ENCODE measurements at places on chromosomes 6 and 20.
A peak's percentile ranks its signal among the peaks of the same experiment; 100 is the strongest.

GRCh38 chr20:3011752-3012151, 31.7 kb upstream of the GNRH2 start:
- peak; percentile 83 for DNase-seq

- no peak for DNase-seq
These were observed 1338.0 kb upstream of the EYS start for GRCh38 chr6:67045076-67045475.

GRCh38 chr6:125114248-125114858, 39.2 kb upstream of the TPD52L1 start:
- DNase-seq, result peak; percentile 36

- peak; percentile 66 for DNase-seq
These were observed 52.8 kb downstream of the MRPL14 start for GRCh38 chr6:44074439-44074812.

GRCh38 chr6:117555882-117556498, 46.3 kb downstream of the GOPC start:
- DNase-seq, result peak; percentile 50

DNA sequence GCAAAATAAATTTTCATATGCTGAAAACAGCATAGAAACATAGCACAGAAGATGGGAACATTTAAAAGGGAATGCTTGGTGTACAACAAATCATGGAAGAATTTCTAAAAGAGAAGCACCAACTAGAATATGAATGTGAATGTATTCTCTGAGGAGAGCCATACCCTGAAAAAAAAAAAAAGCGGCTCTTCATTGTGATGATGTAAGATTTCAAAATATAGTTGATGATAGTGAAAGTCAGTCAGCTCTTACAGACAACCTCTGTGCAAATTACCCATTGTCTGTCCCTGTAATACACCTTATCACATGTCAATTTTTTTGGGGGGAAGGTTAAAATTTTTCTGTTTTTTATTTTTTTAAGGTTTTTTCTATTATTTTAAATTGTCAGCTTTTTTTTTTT, 58.6 kb upstream of the PTCHD4 start:
- DNase-seq, result no peak

DNA sequence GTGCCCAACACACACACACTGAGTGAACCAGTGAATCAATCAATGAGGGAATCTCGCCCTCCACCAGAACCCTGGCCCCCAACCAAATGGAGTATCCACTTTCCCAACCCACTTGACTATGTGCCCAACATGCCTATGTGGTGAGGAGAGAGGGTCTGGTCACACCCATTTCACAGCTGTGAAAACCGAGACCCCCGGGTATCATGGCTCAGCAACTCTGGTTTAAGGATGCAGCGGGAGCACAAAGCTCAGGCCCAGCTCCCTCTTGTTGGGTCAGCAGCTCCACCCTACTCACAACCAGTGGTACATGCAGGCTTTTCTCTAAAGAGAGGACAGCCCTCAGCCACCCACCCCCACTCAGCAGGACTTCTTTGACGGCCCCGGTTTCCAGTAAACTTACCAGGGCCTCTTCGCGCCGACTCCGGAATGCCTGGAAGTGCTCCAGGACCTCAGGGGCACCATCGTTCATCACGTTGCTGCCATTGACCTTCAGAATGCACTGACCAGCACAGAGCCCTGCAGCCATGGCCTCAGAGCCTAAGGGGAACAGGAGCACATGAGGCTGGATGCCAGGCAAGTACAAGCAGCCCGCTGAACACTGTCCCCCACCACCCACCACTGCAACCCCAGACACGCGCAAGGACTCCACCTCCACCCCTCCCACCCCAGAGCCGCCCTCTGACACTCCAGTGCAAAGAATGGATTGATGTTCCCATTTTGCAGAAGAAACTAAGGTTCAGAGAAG, 174.7 kb downstream of the PREX1 start:
- DNase-seq, result no peak

GRCh38 chr6:74137911-74138310, 441.9 kb downstream of the CD109 start:
- DNase-seq, result no peak

DNA sequence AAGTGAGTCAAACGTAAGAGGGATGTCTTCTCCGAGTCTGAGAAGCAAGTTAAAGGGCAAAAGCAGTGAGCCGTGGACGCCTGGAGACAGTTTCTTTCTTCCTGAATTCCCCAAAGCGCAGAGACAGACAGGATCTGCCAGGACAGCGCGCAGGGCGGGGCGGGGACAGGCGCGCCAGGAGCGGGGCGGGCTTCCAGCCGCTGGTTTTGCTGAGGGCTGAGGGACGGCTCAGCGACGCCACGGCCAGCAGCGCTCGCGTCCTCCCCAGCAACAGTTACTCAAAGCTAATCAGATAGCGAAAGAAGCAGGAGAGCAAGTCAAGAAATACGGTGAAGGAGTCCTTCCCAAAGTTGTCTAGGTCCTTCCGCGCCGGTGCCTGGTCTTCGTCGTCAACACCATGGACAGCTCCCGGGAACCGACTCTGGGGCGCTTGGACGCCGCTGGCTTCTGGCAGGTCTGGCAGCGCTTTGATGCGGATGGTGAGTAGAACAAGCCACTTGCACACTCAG, at the start of gene SCGN:
Gene SCGN, plus strand, starts transcription at position 209 of the 509 bp plus-strand sequence. Its CDS starts 189 bp downstream, at position 398.
- peak; percentile 45 for DNase-seq

DNA sequence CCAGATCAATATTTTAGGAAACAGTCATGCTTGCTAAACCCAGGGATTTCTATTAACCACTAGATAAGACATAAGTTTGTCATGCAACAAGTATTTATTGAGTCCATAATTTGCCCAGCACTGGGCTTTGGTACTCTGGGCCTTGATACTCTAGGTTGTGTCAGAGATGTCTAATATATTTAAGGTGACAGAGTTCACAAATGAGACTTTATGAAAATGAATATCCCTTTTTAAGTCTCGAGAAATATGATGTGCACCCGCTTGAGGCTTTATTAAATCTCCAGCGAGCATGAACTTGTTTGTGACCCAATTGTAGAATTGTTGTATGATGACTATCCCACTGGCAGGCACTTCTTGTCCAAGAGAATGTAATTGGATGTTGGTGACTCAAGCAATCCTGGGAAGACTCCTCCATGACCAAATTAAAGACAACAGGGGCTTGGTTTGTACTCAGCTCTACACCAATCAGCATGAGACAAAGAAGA, 109.2 kb downstream of the ESR1 start:
- DNase-seq, result no peak

DNA sequence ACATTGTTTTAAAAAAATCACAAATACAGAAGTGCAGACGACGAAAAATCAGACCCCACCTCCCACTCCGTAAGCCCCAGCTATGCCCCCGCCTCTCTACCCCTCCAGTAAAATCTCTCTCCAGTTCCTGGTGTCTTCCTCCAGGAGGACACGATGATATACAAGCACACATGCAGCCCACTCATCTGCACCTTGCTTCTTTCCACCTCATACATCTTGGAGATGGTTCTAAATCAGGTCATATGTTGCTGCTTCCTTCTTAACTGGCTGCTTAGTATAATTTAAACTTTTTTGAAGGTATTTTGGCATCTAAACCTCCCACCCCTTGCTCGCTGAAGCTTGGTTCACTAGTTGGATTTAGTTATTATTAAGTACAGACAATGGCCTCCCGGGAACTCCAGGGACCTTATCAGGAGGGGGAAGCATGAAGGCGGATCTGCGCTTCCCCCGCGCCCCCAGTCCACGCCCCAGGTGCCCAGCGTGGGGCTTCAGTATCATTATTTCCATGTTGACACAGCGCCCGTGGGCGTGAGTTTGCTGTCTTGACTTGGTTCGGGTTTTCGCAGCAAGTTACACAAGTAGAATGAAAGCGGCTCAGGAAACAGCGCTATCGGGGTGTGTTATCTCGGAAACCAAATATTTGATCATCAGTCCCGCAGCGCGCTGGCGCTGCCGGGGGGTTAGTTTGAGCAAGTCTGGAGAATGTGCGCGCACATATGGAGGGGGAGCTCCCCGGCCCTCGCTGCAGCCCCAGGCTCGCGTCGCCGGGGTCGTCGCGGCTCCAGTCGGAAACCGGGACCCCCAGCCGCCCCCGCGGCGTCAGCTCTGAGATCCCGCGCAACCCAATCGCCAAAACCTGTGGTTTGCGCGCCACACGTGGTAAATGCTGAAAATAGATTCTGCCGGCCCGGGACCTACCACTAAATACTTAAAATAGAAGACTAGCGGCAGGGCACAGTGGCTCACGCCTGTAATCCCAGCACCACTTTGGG, 2.3 kb downstream of the BMP7 start:
- DNase-seq, result no peak

- DNase-seq, result no peak
These were observed 30.7 kb upstream of the NT5E start for GRCh38 chr6:85419046-85419759.

- DNase-seq, result no peak
These were observed 24.5 kb downstream of the OVOL2 start for GRCh38 chr20:18032977-18033892.

GRCh38 chr6:130223508-130223907, 757 bp upstream of the SAMD3 start:
- peak; percentile 76 for DNase-seq

DNA sequence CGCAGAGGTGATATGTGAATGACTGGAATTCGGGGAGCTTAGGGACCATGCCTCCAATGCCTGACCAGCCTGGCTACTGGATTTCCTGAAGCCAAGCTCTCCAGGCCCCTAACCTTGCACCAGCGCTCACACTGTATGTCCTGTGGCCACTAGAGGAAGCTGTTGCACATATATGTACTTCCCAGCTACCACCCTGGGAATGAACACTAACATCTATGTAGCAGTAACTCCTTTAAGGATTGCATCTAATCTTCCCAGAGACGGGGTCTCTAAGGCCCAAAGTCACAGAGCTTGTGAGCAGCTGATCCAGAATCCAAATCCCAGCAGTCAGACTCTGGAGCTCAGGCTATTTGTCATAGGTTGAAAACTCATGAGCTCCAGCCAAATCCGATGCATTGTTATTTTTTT, 20.4 kb upstream of the BPIFB1 start:
- DNase-seq, result no peak

- no peak for DNase-seq
These were observed 14.3 kb upstream of the POPDC3 start for GRCh38 chr6:105194106-105194505.

GRCh38 chr6:79266051-79266450, 31.6 kb upstream of the HMGN3 start:
- DNase-seq, result no peak

GRCh38 chr6:112770308-112770707, 423.2 kb downstream of the RFPL4B start:
- DNase-seq, result no peak

GRCh38 chr6:83221276-83221675, 28.1 kb downstream of the RWDD2A start:
- DNase-seq, result no peak

- no peak for DNase-seq
These were observed 782.6 kb upstream of the FLRT3 start for GRCh38 chr20:15119852-15120487.

DNA sequence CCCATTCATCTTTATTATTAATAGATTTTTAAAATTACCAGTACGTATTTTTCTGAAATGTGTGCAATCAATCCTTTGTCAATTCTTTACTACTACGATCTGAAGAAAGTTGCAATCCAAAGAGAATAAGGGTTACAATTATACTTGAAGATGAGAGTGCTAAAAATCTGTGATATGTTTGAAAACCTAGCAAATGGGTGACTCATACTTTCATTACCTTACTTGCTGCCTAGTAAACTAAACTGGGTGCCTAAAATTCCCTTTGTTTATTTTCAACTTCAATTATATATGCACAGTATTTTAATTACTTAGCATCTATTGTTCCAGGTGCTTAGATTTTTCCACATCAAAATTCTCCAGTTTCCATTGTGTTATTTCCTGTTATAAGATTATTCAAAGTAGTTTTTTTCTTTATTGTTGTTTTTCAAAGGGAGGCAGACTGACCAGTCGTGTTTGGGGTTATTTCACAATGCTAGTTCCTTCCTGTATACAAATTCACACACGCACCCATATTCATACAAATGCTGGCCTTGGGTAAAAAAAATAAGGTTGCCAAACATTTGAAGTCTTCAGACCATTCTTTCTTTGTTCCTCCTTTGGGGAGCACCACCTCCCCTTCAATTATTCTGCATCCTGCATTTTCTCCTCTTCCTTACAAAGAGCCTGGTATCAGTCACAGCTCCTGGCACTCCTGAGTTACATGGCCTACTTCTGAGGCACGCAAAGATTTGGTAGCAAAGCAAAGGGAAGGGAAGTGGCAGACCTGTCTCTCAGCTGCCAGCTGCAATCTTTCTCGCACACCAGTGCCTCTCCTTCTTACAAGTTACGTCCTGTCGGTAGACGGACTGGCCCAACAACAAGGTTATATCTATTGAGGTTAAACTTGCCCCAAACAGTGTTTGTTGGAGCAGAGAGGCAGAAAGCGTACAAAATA, 16.2 kb upstream of the FAM135A start:
- no peak for DNase-seq

- DNase-seq, result no peak
These were observed 112.8 kb downstream of the LAMP5 start for GRCh38 chr20:9627219-9627618.

GRCh38 chr6:89724981-89725380, 86.4 kb upstream of the LYRM2 start:
- no peak for DNase-seq

GRCh38 chr6:3905945-3906845, 57.0 kb downstream of the FAM50B start:
- no peak for DNase-seq

DNA sequence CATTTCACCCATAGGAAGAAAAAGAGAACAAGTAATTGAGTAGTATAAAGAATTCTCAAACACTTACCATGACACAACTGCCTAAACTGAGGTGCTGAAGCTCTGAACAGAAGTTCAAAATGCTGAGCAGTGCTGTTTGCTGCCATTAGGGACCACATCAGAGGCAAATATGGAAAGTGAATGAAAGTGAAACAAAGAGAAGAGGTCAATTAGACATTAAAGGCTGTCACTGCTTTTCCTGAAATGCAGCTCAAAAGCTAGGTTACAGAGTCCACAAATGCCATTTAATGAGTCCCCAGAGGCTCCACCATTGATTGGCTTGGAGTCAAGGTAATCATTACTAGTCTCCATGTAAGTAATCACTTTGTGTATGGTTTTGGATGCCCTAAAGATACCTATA, 46.1 kb downstream of the POU3F2 start:
- DNase-seq, result no peak

DNA sequence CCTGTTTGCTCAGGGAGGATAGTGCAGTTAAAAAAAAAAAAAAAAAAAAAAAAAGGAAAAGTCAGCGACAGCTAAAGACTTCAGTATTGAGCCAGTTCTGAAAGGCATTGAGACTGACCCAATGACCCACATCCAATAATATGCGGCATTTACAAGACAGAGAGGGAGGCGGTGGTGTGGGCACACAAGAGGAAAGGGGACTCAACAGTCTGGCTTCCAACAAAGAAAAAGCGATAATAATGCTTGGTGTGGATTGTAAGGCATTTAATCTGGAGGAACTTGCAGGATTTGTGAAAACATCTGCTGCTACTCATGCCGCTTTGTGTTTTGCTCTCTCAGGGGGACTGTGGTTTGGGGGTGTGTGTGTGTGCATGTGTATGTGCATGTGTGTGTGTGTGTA, 784.3 kb upstream of the CHD6 start:
- DNase-seq, result no peak

GRCh38 chr6:88561954-88562315, 395.8 kb upstream of the CNR1 start:
- no peak for DNase-seq

Data from activated CD4-positive, alpha-beta T cell treated with anti-CD3 and anti-CD28 coated beads, Interleukin-2, Interleukin-4, amounts not matched to agents 100 ng/mL and 50 ng/mL, durations not matched to agents 16 hours and 8 hours (primary cell).